Stimulated activated CD8-positive, alpha-beta memory T cell treated with anti-CD3 and anti-CD28 coated beads, Interleukin-7, amount 100 ng/mL, for 1 hour (primary cell): ENCODE measurements at places on chromosomes 2 and 18.

- DNase-seq = no peak
Measured at GRCh38 chr2:126890551-126891450, 7.9 kb upstream of the TEX51 start.

- DNase-seq = no peak
Measured at GRCh38 chr18:58314284-58314683, 270.3 kb downstream of the NEDD4L start.

GRCh38 chr18:79507546-79508480 is 112.1 kb downstream of the NFATC1 start:
- no peak for DNase-seq

DNA sequence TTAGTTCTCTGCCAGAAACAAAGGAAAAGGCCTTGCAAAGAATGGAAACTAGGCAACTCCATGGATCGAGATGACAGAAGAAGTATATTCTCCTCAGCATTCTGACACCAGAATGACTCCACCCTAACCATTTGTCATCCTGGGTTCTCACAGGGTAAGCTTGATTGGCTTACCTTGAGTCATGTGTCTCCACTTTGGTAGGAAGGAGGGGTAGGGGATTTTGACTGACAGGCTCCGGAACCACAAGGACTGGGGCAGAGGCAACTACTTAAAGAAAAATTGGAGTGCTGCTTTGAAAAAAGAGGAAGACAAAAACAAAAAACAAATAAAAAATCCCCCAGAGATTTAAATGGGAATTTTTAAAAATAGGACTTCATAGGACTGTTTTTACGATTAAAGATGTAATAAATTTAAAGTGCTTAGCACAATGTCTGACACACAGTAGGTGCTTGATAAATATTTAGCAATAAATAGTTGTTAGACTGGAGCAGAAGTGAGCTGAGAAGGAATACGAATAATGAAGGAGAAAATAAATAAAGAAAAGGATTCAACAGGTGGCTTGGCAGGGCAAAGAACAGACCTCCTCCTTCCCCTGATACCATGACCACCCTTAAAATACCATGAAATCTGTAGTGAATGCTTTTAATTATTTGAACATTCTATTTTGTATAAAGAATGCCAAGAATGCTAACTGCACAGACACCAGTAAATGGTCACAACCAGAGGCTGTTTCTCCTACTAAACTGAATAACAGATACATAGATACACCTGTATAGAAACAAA is 230.2 kb downstream of the CDCA7 start:
- DNase-seq = no peak

DNA sequence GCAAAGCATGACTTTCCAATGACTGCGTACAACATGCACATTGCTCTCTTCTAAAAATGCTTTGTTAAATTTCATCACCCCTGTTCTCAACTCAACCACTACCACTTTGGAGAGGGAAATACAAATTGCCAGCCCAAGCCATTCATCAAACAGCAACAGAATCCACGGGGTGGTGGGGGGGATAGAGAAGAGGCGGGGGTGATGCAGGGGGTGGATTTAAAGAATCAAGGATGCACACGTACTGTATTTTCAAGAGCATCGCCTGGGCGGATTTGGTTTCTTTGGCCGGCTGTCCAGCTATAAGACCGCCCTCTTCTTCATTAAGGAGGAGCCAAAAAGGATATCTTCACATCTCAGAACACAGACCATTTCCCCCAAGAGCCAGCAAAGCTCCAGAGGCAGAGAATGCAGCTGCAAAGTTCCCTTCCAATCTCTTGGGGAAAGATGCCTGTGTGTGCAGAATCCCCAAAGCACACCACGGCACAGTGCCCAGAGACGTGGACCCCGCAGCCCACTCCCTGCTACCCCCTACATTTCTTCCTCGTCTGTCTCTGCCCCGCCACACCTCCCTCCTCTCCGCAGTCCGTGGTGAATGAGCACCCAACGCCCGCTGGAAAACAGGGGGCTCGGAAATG is 977 bp downstream of the SLC8A1 start:
- no peak for DNase-seq

GRCh38 chr2:65214361-65214760 is 13.3 kb upstream of the ACTR2 start:
- no peak for DNase-seq

GRCh38 chr18:59357928-59358327 is 1.1 kb downstream of the LMAN1 start:
- DNase-seq = no peak

GRCh38 chr2:118539290-118539689 is 308.2 kb downstream of the EN1 start:
- no peak for DNase-seq

- DNase-seq = no peak
Measured at GRCh38 chr18:22102953-22103646, 66.3 kb upstream of the GATA6 start.

DNA sequence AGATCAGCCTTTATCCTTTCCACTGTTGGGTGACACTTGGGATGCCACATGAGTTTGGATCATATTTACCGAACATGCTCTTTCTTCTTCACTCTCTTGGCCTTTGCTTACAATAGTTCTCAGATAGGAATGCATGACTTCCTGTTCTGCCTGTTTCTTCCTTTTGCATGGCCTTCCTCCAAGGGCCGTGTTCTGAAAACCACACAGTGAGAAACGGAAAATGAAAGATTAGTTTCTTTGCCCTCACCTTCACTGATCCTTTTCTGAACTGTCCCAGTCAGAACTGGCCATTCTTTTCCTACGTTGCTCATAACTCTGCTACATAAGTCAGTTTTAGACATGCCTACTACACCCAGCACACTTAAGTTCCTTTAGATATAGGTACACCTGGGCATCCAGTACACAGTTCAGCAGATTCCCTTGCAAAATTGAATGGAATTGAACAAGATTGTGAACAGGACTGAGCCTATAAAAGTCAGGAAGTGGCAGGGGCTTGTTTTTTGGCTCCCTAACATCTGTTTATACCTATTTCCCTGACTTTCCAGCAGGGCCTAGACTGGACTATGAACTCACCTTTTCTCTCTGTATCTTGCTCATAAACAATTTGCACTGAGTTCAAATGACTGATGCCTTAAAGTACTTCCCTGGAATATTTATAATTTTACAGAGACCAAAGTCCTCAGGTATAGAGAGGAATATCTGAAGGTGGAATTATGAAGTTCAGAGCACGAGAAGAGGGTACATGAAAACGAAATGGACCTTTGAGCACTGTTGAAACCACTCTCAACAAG is 186.4 kb upstream of the ST6GAL2 start:
- no peak for DNase-seq

DNA sequence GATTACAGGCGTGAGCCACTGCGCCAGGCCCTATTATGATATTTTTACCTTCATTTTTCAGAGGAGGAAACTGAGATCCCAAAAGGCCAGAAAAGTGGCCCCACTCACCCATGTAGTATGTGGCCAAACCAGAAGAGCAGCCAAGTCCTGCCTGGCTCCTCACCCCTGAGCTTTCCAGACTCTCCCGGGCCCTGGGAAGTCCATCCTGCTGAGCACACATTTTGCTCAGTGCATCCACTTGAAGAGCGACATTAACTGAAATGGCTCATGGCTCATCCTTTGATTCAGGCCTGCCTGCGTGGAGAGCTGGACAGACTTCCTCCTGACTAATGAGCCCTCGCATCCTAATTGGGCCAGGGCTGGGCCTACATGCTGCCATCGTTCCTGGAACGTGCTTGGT is 9.5 kb upstream of the NGEF start:
- DNase-seq = no peak

DNA sequence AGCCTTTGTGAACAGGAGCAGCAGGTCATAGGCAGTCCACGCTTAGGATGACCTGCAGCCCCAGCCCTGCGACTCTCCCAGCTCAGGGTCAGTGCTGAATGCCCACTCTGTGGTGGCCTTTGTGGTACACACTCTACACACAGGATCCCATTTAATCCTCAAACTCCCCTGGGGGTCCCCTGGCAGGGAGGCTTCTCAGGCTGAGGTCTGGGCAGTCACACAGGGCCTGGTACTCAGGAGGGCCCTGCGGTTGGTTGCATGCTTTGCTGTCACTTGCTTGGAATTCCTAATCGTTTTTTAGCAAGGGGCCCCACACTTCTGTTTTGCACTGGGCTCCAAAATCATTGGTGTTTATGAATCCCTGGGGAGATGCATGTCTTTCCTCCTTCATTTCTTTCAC is 113.0 kb downstream of the EML6 start:
- DNase-seq = no peak

DNA sequence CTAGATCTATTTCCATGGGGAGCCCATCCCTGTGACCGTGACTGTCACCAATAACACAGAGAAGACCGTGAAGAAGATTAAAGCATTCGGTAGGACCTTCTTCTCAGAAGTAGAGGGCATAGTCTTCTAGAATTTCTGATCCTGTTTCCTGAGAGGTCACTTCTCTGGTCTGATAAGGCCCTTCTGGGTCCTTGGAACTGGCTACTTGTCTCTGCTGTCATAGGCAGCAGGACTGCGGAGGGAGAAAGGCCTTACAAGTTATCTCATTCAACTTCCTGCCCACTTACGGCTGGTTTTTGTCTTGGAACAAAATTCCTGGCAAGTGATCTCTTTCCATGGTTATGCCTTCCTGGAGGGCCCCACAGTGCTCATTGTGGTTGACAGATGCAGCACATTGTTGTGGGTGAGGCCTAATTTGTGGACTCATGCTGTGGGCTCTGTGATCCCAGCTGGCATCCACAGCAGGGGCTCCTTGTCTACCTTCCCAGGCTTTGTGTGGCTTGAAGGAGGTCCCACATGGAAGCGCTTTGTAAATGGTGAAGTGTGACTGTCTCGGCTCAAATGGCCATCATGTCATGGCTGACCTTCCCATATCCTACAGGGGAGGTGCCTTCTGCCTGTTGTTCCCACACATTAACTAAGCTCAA is 22.0 kb downstream of the SAG start:
- DNase-seq = no peak

GRCh38 chr2:130393318-130393910 is 37.6 kb downstream of the PTPN18 start:
- DNase-seq = no peak

GRCh38 chr2:48251437-48252148 is 278.4 kb upstream of the STON1 start:
- no peak for DNase-seq

DNA sequence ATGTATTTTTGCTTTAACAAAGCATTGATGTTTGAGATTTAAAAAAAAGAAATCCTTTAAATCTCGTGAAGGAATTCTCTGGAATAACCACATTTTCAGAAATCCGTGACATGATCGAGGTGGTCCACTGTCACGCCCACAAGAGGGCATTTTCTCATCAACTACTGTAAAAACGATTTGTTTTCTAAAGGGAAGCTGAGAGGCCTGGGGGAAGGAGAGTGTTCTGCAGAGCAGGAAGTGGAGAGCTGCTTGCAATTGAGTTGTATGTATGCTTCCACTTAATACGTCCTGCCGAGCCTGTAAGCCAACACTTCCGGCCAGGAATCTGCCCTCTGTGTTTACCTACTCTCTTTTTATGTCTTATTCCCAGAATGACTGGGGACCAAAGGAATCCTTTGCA is 19.4 kb downstream of the KLHL29 start:
- no peak for DNase-seq

- DNase-seq = no peak
Measured at GRCh38 chr2:197239434-197239833, 71.1 kb downstream of the ANKRD44 start.

- DNase-seq = no peak
Measured at GRCh38 chr2:156601855-156602551, 165.8 kb downstream of the GPD2 start.

DNA sequence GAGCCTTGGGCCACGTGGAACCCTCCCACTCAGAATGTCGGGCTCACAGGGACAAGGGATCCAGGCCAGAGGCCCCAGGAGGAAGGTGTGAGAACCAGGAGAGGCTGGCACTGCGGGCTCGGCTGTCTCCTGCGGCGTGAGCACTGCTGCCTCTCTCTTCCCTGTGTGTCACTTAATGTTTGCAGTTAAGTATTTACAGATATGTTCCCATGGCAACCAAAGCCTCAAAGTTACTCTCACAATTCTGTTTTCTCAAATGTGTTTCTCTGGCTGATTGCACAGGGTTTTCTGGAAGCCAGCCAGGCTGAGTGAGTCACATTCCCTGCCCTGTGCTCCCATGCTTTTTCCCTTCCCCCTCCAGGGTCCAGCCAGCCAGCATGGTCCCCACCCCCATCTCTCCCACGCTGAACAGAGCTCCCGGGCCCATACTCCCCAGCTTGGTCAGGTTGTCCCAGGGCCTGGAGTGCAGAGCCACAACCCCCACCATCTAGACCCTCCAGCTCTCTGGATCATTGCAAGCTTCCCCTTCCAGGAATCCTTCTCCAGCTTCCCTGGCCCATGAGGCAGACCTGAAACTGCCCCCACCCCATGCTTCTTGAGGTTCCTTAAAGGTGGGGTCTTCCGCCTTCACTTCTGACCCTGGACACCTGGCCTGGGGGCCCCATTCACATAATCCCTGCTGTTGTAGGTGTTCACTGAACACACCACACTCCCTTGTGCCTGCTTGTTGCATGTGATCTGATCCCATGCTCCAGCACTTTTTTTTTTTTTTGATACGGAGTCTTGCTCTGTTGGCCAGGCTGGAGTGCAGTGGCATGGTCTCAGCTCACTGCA is 265.9 kb downstream of the CELF4 start:
- no peak for DNase-seq

DNA sequence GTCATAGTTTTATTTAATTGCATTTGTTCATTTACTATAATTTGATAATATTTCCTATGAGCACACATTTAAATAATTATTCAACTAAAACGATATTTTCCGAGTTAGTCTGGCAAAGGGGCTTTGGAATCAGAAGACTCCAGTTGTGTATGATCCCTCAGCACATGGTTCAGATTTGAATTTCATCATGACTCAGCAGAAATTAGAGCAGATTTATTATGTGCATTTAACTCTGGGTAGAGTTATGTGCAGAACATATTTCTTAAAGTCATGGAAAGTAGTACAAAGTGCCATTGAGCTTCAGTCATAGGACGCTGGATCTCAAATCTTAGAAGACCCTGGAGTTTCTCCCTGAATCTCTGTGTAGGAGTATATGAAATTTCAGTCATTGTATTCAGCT is 106.7 kb downstream of the ADCYAP1 start:
- DNase-seq = no peak

DNA sequence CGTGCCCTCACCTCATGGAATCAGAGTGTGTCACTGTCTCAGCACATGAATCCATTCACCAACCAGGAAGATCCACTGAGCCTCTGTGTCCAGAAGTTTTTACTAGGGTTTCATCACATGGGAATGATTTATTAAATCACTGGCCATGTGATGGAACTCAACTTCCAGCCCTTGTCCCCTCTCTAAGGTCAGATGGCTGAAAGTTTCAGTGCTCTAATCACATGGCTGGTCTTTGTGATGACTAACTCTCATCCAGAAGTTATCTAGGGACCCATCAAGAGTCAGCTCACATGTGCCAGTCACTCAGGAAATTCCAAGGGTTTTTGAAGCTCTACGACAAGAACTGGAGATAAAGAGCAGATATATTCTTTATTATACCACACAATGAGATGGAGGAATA is 140.5 kb upstream of the GYPC start:
- DNase-seq = no peak

DNA sequence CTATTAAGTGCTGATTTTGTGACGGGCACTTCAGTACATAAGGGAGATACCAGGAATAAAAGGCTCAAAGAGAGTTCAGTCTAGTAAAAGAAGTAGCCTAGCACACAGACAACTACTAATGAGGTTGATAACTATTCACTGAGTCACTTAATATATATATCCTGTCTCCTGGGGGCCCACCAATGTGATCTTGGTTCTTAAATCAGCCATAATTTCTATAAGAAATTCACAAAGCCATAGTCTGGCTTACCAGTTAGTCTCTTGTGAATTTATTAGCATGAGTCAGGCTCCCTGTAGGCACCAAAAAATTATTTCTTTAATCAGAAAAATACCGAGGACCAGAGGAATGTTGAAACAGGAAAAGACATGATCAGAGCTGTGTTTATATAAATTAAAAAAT is 10.4 kb downstream of the KCNE4 start:
- no peak for DNase-seq
